Kidney epithelial cell (primary cell): ENCODE measurements at places on chromosomes 4 and X.

- DNase-seq: no peak
Observed at GRCh38 chr4:112184438-112184837, 39.2 kb downstream of the FAM241A start.

- DNase-seq: no peak
Observed at GRCh38 chr4:81173213-81173612, 41.8 kb downstream of the PRKG2 start.

- DNase-seq: no peak
Observed at GRCh38 chr4:102305666-102306065, 39.6 kb downstream of the SLC39A8 start.

DNA sequence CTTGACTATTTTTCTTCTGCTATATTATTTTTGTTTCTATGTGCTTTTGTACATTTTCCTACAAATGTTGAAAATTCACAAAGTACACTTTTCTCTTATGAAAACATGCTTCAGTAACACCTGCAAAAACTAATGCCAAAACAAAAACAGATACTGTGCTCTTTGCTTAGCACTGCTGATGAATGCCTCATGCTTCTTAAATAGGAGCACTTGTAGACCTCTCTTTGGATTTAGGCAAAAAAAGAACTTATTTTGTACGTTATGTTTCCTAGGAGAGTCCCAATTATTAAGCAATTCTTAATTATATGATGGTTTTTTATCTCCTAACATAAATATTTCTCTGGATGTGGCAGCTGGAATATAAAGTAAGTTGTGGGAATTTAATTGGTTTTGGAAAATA lies 285.0 kb upstream of the ARSJ start:
- no peak for DNase-seq

DNA sequence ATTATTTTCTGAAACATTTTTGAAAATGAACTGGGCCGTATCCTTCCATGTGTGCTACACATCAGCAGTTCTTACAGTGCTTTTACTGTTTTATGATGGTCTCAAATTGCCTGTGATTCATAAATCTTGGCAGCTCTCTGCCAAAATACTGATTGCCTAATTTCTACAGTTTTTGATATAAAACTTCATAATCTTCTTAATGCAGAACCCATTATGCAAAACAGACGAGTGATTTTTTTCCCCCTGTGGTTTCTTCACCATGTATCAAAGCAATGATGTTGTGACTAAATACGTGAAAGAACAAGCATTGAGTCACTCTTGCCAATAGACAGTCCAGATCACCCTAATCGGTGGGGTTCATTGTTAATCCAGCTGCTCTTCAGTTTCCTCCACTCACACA lies 156.4 kb upstream of the WDR1 start:
- DNase-seq: no peak

DNA sequence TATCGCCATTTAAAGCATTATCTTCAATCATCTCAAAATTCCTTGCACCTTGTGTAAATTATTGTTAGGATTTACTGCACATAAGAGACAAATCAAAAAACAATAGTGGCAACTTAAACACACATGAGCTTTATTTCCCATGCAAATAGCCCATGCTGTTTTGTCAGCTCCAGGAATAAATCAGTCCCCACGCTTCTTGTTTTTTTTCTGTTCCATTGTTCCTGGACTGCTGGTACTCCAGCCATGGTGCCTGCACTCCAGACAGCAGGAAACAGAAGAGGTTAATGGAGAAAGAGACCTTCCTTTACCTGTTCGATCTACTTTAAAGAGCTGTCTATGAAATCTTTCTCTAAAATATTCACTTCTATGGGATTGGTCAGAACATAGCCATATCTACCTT lies 1515.7 kb upstream of the TENM3 start:
- DNase-seq: no peak

- no peak for DNase-seq
Observed at GRCh38 chrX:15233416-15234015, 36.4 kb downstream of the ASB9 start.
